ENCODE measurements at places on chromosomes 7 and 10.
A peak's percentile ranks its signal among the peaks of the same experiment; 100 is the strongest.

- DNase-seq: no peak
These were observed 181.8 kb downstream of the GLI3 start for GRCh38 chr7:42055171-42055570.

GRCh38 chr10:78524941-78525340 lies 491.3 kb downstream of the RPS24 start:
- no peak for DNase-seq

DNA sequence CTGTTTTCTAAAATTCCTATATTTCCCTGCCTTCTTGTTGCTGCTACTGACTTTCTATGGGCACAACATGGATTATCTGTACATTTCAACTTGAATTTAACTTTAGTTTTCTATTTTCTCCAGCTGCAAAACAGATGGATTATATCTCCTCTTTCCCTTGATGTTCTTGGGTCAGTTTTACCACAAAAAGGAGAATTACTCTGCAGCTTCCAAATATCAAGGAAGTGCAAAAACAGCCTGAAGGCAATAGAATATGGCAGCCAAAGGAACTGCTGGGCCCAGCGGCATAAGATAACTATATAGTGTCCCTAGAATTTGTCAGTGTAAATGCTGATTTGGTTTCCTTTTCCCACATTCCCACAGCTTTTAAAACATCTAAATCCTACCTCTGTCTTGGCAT lies 29.1 kb downstream of the CPED1 start:
- no peak for DNase-seq

DNA sequence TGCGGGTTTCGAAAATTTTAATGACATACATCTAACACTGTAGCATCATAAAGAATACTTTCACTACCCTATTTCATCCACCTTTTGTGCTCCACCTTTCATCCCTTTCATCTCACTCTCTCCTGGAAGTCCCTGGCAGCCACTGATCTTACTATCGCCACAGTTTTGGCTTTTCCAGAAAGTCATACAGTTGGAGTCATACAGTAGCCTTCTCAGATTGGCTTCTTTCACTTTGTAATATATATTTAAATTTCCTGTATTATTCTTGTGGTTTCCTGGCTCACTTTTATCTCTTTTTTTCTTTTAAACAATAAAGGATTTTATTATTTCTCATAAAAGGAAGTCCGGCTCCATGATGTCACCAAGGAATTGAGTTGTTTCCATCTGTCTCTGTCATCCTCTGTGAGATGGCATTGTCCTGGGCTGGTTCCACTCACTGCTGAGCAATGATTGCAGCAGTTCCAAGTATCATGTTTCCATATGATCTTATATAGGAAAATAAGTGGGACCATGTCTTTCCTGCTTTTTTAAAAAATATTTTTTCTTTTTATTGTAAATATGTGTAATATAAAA lies 626.3 kb downstream of the POM121L12 start:
- DNase-seq: no peak

DNA sequence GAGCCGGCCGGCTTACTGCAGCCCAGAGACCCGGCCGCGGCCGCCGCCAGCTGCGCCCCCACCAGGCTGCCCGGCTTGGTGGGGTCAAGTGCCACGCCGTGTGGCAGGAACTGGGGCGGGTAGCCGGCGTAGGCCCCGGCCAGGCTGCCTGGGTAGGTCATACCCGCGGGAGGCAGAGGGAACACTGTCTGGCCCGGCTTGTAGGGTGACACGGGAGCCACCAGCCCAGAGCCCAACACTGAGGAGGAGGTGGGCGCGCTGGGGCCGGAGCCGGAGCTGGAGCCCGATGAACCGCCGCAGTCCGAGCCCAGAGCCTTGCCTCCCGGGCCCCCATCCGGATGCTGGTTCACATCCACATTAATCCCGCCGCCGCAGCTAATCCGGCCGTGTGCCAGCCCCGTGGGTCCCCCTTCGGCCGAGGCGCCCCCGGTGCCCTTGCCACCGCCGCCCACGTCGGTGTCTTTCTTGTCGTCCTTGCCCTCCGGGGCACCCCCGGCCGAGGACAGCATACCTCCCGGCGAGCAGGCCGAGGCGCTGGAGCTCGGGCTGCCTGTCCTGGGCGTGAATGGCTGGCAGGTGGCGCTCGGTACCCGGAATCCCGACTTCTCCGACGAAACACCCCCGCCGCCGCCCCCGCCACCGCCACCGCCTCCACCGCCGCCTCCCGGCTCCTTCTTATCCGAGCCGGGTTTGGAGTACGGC lies 2.0 kb downstream of the ZNF503 start:
- peak; percentile 64 for DNase-seq

- DNase-seq: peak; percentile 7
These were observed at the start of gene TES for GRCh38 chr7:116210345-116211005. Gene TES, plus strand, starts transcription at chr7:116210539. Its CDS starts 169 bp downstream, at chr7:116210708.

DNA sequence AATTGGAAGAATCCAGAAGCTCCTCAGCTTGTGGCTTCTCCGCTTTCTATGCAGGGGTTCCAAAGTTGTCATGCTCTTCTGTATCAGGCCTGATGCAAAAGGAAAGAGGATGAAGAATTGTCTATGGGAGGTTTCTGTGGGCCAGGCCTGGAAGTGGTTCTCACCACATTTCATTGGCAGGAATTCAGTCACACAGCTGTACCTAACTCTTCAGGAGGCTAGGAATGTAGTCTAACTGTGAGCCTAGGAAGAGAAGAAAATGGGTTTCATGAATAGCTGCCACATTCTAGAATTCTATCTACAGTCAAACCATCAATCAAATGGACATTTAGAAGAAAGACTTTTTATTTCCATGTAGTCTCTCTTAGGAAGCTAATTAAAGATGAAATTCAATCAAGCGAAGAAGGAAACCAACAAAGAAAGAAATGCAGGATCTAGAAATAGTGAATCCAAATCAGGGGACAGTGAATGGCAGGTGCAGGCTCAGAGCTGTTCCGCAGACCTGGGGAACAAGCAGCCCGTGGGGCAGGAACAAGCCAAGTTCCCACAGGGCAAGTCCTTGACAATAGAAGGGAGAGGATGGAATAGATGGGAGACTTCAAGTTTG lies 25.4 kb upstream of the USP6NL start:
- no peak for DNase-seq

GRCh38 chr7:142804728-142805207 lies 34.0 kb downstream of the PRSS2 start:
- no peak for DNase-seq

DNA sequence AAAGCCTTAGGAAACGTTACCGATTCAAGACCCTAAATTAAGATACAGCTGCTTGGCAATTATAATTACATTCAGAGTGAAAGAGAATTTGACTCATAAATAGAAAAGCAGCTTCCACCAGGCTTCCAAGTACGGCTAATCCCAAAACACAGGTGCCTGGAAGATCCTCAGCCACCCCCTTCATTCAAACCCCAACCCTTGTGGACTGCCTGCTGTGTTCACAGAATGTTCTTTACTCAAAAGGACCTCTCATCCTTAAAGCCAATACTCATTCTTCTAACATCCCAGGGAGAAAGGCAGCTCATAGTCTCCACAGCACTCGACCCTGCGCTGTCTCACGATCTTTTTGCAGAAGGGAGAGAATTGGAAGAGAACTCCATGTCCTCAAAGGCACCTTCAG lies 32.9 kb downstream of the RNF32 start:
- no peak for DNase-seq

GRCh38 chr7:116461500-116461899 lies 38.0 kb upstream of the CAV2 start:
- DNase-seq: no peak

DNA sequence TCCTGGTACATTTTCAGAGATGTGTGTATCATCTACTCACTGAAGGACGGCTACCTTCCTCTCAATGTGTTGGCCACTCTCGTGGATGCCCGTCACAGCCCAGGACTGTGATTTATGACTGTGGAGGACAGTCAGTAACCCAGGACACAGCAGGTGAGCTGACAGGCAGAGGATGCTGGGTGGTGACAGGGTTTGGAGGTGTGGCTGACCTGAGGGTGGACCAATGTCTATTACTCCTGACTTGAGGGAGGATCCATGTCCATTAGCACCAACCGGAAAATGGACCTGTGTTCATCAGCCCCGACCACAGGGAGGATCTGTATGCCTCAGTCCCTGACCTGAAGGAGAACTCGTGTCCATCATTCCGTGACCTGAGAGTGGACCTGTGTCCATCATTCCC lies 96.1 kb downstream of the ADCY1 start:
- no peak for DNase-seq

DNA sequence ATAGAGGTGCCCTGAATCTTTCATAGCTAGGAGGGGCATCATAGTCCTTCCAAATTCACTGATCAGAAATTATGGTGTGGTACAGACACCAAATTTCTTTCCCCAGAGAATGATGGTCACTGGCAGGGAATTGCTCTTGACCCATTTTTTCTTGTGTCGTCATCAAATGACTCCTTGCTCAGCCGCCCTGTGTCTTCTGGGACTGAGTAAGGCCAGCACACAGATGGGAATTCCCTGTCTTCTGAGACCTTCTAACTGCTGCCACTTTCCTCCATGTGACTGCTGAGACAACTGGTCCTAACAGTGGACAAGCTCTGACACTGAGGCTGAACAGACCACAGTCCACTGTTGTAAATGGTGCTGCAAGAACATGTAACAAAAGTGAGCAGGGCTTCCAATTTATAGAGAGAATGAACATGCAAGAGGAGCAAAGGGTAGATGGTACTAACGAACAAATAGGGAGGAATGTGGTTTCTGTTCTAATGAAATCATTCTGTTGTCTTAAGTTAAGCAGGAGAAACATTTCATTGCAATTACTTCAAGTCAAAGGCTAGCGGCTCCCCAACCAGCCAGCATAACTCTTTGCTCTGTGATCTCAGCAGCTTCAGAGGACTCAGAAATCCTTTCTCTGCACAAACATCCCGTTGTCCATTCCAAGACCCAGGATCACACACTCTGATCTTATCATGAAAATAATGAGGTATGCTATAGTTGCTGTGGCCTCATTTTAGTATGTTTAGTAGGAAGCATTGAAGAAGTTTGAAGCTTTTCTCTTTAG lies 235.9 kb upstream of the PRSS1 start:
- no peak for DNase-seq

DNA sequence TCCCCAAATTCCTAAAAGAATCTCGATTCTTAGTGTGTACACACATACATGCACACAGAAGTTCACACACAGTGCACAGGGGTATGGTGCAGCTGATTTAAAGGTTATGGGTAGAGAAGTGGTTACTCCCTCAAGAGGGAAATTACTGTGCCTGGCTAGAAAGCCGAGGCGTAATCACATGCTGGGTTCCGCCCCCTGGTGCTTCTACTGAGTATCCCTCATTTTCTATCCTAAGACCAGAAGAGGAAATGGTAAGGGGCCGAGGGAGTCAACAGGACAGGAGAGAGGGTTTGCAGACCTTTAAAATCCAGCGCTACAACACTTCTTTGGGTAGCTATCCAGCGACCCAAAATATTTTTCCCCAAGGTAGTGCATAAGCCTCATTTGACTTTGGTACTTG lies 147.3 kb upstream of the TMEM196 start:
- DNase-seq: no peak

DNA sequence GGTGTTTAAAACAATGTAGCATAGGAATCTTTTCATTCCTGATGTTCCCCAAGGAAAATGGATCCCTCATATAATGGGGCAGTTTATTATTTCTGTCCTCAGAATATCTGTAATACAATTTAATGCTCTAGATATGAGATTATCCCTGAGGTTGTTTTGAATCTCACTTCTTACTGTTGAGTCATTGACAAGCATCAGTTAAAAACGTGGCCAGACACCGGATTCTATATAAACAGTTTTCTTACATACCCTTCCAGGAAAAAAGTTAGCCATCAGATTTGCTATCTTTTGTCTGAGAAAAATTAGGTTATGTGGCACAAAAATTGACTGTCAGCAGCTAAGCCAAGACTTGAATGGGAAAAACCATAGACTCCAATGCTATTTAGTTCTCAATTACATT lies 539.8 kb upstream of the CELF2 start:
- DNase-seq: no peak

DNA sequence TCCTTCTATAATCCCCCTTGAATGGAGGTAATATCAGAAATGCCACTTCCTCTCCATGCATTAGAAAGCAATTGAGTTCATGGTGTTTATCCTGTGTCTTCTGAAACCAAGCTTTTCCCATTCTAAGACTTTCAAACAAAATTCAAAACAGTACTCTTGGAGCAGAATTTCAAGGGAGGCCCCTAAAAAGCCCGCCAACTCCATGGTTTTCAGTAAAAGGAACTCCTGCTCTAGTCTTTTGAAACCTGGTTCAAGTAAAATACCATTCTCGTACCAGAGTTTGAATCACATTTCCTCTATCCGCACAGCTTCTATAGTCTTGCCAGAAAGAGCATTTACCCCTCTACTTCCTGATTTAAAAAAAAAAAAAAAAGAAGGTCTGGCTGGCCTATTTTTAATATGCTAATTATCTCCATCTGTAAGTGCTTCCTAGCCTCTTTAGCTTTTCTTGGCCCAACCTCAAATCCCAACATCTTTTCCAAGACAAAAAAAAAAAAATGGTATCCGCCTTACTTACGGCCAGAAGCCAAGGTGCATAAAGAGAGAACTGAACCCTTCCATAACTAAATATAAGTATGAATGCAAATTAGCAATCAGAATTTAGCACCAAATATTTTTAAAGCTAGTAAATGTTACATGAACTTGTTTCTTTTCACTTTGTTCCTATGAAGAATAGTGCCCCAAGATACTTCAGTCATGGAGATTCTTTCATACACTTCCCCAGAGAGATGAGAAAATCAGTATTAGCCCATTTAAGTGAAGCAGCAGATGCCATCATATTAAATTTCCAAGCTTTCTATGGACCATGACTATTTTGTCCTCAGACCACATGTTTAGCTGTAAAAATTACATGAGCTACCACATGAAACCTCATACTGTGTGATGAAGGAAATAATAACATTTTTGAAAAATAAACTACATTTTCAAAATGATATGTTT lies 199.9 kb upstream of the FAM3C start:
- DNase-seq: no peak

DNA sequence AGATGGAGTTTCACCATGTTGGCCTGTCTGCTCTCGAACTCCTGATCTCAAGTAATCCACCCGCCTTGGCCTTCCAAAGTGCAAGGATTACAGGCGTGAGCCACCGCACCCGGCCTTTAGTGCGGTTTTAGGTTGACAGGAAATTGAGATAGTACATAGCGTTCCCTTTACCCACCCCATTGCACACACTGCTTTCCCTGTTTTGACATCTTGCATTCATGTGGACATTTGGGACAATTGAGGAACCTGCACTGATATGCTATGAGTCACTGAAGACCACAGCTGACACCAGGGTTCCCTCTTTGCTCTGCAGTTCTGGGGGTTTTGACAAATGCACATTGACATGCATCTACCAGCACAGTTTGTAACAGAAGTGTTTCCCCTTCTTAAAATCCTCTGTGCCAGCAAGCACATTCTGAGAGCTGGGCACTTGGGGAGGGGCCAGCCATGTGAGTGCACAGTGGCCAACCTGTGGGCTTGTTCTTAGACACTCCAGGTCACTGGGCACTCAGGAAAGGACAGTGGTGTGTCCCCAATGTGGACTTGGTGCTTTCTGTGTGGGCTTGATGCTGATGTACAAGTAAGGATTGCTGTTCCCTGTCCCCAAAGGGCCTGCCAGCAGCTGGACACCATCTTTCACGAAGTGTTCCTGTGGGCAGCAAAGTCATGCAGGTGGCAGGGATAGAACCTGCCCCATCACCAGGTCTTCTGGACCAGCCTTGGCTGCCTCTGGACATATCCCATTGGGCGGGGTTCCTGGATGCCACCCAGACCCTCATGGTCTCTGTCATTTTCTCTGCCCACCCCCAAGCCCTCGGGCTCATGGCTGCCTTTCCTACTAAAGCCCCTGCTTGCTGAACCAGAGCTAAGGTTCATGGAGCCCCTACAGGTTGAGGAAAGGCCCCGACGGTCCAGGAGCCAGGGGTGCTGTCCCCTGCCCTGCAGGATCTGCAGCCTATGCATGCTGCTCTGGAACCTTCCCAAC lies 579.8 kb downstream of the GLRX3 start:
- no peak for DNase-seq
